ENCODE measurements at places on chromosomes 7 and 10.

- no peak for DNase-seq
Measured at GRCh38 chr7:94206295-94206694, 188.4 kb upstream of the COL1A2 start.

DNA sequence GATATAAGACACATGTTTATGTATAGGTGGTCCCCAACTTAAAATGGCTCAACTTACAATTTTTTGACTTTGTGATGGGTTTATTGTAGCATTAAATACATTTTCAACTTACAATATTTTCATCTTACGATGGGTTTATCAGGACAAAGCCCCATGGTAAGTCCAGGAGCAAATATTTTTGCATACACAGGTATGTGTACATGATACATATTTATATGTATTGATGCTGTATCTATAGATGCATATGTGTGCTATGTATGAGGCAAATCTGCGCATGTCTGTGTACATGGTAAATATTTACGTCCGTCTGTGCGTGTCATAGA, 664 bp upstream of the UBE3C start:
- DNase-seq, result no peak

- DNase-seq, result no peak
Measured at GRCh38 chr10:119395280-119396007, 147.1 kb downstream of the RGS10 start.

- DNase-seq, result no peak
Measured at GRCh38 chr7:106257752-106258151, 27.0 kb downstream of the NAMPT start.

DNA sequence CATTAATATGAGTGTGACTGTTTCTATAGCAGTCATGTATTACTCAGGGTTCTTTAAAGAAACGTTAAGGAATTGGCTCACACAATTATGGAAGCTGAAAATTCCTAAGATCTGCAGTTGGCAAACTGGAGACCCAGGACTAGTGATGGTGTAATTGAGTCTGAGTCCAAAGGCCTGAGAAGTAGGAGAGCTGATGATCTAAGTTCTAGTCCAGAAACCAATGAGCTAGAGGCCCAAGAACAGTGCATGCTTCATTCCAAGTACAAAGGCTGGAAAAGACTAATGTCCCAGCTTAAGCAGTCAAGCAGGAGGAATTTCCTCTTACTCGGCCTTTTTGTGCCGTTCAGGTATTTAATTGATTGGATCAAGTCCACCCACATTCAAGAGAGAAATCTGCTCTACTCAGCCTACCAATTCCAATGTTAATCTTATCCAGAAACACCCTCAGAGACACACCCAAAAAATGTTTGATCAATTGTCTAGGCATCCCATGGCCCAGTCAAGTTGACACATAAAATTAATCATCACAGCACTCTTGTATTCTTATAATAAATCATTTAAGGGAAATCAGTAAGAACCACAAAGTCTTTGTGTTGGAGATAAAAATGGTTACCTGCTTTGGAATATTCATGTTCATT, 312.1 kb downstream of the PRKG1 start:
- DNase-seq, result no peak

DNA sequence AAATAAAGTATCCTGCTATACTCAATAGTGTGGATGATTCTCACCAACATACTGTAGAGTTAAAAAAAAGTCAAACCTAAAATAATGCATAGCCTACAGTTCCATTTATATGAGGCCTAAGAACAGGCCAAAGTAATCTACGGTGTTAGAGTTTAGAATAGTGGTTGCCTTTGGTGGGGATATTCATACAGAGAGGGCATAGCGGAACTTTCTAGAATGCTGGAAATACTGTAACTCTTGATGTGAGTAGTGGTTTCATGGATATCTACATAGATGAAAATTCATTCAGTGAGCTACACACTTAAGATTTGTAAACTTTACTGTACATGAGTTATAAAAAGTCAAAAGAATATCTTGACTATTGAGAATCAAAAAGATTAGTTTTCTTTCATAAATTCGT, 349.9 kb upstream of the NFE2L3 start:
- DNase-seq, result no peak

DNA sequence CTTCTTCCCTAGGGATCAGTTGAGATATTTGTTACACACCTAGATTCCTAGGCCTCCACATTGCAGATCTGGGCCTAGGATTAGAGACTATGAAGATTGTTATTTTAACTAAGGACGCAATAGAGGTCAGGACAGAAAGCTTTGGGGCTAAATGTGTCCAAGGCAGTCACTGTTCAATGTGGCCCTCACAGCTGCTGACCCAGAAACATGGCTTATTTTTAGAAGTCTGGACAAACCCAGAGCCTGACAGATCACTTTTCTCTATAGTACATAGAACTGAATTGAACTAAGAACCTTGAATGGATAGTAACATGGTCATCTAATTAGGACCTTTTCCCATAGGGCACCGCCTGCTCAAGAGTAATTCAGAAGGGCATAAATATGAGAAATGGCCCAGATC, 146.6 kb upstream of the AUTS2 start:
- no peak for DNase-seq

DNA sequence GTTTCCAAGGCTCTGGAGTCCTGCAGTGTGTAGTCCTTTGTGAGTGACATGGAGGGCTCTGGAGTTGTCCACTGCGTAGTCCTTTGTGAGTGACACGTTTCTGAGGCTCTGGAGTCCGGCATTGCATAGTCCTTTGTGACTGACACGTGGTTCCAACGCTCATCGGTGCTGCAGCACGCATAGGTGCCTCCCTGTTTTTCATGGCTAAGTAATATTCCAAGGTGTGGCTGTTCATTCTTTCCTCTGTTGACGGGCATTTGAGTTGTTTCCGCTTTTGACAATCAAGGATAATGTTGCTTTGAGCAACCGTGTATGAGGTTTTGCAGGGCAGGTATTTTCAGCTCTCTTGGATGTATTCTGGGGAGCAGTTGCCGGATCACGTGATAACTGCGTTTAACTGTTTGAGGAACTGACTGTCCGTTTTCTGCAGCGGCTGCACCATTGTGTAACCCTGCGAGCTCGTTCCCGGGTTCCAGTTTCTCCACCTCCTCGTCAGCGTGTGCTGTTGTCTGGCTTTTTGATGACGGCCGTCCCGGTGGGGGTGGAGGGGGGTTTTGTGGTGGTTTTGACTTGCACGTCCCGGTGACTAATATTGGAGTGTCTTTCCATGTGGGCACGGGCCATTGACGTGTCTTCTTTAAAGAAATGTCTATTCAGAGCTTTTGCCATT, 21.1 kb downstream of the FAM20C start:
- no peak for DNase-seq

- no peak for DNase-seq
Measured at GRCh38 chr10:97969538-97970079, 60.8 kb downstream of the CRTAC1 start.

- no peak for DNase-seq
Measured at GRCh38 chr7:112484671-112485167, 3.9 kb downstream of the LSMEM1 start.

- no peak for DNase-seq
Measured at GRCh38 chr7:91194841-91195240, 69.4 kb upstream of the FZD1 start.

GRCh38 chr10:15718694-15719048, 1.1 kb downstream of the ITGA8 start:
- DNase-seq, result no peak

- no peak for DNase-seq
Measured at GRCh38 chr10:50937230-50937907, 51.9 kb upstream of the A1CF start.

GRCh38 chr10:88138319-88138848, 275.0 kb downstream of the PTEN start:
- no peak for DNase-seq
